ENCODE measurements at places on chromosomes 2 and 18. TPM values are rescaled to one million over a fixed set of nuclear protein-coding genes. Genes with fewer than 3 reads are reported as not detected.

- DNase-seq, result peak; percentile 50
These were observed 229.2 kb downstream of the SEPTIN10 start for GRCh38 chr2:109384308-109385271.

MSGN1 gene
- not detected for polyA plus RNA-seq

GRCh38 chr2:68414876-68415275 is 49.8 kb downstream of the PLEK start:
- no peak for DNase-seq

TRIM43 gene
- polyA plus RNA-seq, result not detected

DNA sequence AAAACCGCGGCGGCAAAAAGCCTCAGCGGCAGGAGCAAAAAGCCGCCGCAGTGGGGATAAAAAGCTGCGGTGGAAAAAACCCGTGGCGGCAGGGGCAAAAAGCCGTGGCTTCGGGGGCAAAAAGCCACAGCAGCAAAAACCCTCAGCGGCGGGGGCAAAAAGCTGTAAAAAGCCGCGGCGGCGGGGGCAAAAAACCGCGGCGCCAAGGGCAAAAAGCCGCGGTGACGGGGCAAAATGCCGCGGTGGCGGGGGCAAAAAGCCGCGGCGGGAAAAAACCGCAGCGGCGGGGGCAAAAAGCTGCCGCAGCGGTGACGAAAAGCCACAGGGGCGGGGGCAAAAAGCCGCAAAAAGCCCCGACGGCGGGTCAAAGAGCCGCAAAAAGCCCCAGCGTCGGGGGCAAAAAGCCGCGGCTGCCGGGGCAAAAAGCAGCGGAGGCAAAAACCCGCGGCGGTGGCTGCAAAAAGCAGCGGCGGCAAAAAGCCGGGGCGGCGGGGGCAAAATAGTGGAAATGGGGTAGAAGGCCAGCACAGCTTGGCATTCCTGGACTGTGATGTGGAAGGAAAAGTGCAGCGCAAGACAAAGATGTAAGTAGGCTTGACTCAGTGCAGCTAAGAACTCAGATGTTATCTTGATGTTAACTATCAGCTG is 151.8 kb downstream of the ANKRD30BL start:
- no peak for DNase-seq

GRCh38 chr2:69966496-69966895 is 5.1 kb upstream of the ASPRV1 start:
- DNase-seq, result no peak

Data from heart right ventricle (tissue), 16 donors.